ENCODE measurements at places on chromosomes 2 and 18.

GRCh38 chr2:36477746-36478145 lies 120.2 kb downstream of the FEZ2 start:
- no peak for DNase-seq

DNA sequence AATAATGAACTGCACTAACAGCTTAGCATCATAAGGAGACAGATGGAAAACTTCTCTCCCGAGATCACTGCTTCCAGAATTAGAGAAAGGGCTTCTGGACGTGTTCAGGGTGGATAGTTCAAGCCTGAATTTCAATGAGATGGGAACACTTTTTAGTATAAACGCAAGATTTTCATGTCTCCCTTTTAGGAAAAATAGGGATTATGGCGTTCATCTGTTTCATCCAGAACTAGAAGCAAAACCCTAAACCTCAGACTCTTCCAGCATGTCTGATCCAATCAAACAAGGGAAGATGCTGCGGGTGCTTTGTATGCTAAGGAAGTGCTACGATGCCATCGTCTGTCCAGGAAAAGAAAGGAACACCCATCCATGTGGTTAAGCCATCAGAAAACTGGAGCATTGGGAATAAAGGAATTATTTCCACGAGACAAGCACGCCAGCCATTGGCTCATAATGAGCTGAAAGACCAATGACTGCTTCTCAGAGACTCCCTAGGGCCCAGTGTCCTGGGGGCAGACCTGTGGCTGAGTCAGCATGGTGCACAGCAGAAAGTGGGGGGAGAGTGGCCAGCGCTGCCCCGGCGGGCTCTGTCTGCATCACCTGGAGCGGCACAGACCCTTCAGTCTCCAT lies 65.9 kb upstream of the AFF3 start:
- DNase-seq, result no peak

DNA sequence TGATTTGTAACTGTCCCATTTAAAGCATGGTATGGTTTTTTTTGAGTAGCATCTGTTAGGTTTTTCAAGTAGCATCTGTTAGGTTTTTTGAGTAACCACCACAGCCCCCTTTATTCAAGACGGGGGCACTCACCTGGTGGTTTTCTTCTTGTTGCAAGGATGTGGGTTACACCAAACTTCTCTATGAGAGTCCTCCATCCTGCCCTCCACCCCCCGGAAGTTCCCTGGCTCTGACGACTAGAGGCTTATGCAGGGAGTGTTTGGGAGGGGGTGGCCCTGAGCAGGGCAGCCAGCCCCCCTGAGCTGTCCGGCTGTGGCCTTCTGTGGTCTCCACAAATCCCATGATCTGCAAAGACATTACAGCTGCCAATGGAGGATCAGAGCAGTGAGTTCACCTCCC lies 39.3 kb downstream of the MTCL1 start:
- no peak for DNase-seq

DNA sequence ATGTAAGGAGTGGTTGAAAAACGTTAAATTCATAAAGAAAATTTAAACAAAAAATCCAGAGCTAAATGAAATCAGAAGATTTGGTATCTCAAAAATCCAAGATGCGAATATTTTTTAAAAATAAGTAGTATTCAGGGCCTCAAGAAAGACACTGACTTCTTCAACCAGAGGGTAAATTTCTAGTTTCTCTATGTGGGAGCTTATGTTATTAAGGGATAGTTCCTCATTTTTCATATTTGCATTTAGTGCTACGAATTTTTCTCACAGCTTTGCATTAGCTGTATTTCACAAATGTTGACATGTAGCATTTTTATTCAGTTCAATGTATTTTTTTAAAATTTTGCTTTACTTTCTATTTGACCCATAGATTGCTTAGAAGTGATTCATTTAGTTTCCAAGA lies 454.7 kb downstream of the CBLN2 start:
- DNase-seq, result no peak

- DNase-seq, result no peak
Measured at GRCh38 chr2:108855194-108855593, 68.6 kb downstream of the CCDC138 start.

Data from NCI-H1930 (cell line).